Epithelial cell of alveolus of lung (primary cell): ENCODE measurements at places on chromosomes 6 and 20. TPM values are rescaled to one million over a fixed set of nuclear protein-coding genes. Genes with fewer than 3 reads are reported as not detected.

The PXMP4 gene
- 3.2 and 5.6 TPM in 2 replicates for total RNA-seq

The PIGT gene
- 107 and 126 TPM in 2 replicates for total RNA-seq

The GABRR1 gene
- not detected in 2 replicates for total RNA-seq

The GLP1R gene
- total RNA-seq = not detected in 2 replicates

The KHDC1L gene
- not detected in 2 replicates for total RNA-seq

The CDH22 gene
- total RNA-seq = not detected in 2 replicates
